Bone marrow (tissue), 2 donors: ENCODE measurements at places on chromosomes 11 and 22.

GRCh38 chr11:68821670-68822069 is 20.0 kb downstream of the CPT1A start:
- no peak for DNase-seq

DNA sequence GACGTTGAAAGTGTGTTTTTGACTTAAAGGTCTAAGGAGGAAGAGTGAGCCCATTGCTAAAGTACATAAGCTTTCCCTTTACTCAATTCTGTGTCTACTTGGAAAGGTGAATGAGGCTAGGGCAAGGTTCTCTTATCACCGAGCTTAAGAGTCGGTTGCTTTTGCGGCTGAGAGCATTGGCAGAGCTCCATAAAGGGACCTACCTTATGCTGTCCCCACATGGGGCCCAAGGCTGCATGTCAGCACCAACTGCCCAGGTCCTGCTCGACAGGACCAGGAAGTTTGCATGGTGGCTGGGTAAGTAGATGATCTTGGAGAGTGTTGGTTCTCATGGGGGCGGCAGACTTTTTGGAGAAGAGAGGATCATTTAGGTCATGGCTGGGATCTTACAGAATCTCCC is 91.2 kb downstream of the ZBTB16 start:
- no peak for DNase-seq

DNA sequence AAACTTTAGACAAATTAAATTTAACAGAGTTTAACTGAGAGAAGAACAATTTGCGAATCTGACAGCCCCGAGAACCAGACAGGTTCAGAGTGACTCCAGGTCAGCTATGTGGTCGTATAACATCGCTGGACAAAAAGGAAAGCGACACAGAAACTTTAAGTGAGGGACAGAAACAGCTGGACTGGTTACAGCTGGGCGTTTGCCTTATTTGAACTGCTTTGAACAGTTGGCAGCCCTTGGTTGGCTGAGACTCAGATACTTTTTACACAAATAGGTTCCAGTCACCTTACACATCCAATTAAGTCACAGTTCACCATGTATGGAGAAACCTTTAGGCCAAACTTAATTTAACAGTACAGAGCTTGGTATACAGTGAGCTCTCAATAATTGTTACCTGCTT is 436.9 kb downstream of the GUCY1A2 start:
- no peak for DNase-seq

DNA sequence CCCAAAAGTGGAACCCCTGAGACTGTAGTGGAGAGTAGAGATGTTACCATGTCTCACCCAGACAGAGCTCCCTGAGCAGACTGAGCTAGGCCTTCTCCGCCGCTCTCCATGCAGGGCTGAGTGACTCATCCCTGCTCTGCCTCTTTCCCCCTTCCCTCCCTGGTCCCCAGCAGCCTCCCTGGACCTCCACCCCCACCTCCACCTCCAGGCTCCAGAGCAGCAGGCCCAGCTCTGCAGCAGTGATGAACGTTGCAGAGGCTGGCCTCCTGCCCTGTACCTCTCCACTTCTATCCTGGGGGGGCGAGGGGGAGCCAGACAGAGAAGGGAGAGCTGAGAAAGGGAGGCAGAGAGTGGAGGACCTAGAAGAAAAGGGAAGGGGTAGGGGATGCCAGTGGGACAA is 19.3 kb upstream of the ARAP1 start:
- DNase-seq = no peak

- no peak for DNase-seq
Observed at GRCh38 chr22:23673826-23674690, 16.8 kb upstream of the RGL4 start.

- no peak for DNase-seq
Observed at GRCh38 chr11:17298302-17298701, 21.8 kb downstream of the NUCB2 start.

DNA sequence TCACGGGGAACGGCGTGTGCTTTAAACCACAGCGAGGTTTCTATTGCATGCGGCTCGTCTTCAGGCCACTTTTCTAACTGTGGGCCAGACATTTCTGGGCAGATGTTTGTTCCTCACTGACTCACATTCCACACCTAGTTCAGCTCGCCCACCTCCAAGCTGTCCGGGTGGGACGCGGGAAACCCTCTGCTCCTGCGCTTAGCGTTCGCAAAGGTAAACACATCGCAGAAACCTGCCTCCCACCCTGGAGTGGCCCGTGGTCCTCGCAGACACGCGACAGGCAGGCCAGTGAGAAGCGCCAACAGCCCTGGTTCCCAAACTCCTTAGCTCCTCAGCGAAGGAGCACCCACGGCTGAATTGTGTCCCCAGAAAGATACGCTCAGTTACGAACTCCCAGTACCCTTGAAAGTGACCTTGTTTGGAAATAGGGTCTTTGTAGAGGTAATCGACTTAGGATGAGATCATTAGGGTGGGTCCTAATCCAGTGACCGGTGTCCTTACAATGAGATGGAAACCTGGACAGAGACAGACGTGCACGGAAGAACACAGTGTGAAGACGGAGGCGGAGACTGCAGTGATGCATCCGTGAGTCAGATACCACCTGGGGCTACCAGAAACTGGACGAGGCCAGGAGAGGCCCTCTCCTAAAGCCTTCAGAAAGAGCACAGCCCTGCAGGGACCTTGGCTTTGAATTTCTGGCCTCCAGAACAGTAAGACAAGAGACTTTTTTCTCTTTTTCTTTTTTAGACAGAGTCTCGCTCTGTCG is 82.7 kb downstream of the CELSR1 start:
- no peak for DNase-seq

DNA sequence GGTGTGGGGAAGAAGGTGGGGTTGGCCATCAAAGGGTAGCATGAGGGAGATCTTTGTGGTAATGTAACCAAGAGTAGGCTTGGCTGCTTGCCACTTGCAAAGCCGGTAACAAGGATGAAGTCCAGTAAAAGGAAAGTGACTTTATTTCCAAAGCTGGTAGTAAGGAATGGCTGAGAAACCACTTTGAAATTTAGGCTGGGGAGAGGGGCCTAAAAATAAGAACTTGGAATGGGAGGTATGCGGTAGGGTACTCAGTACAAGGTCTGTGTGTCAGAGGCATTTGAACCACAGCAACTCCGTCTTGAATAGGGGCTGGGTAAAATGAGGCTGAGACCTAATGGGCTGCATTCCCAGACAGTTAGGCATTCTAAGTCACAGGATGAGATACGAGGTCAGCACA is 216.0 kb upstream of the ISX start:
- DNase-seq = no peak

DNA sequence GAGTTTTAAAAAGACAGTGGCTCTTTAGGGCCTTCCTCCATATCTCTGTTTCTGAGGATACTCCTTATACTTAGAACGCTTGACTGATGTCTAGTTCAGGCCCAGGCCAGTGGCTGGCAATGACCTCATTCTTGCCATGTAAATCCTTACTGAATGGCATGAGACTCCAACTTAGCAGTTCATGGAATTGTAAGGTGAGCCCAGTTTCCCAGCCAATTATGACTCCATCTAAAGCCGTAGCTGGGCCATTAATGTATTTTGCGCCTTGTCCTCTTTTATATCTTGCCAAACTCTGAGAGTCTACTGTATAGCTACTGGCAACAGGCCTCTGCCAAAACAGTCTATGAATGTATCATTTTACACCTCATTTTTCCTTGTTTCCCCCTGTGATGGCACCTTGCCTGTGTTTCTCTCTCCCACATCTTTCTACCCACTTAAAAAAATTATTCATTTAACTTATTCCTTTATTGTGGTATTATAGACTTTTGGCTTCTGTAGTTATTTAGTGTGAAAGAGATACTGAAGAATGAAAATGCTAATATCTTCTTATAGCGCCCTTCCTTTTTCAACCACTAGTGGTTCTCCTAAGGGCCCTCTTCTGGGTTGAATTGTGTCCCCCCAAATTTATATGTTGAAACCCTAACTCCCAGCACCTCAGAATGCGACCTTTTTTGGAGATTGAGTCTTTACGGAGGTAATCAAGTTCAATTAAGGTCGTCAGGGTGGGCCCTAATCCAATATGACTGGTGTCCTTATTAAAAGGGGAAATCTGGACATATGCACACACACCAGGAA is 67.4 kb downstream of the ZNRF3 start:
- DNase-seq = no peak

- DNase-seq = no peak
Observed at GRCh38 chr11:30635401-30635989, 49.3 kb upstream of the MPPED2 start.

DNA sequence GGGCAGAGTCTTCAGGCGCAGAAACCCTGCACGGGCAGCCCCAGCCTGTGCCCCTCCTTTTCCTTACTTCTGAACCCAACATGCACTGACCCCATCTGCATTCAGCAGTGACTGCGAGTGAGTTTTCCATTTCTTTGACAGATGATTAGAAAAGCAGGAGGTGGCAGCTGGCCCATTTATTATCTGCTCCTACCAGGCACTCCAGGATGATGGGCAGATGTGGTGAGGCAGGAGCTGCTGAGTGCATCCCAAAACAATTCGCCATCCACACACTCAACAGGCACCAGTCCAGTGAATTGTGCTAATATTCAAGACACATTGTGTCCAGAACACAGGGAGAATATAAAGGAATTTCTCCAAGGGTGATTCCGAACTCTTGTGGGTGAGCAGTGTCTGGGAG is 208.5 kb downstream of the TENM4 start:
- DNase-seq = no peak

- DNase-seq = no peak
Observed at GRCh38 chr11:99513368-99513767, 492.6 kb downstream of the CNTN5 start.

GRCh38 chr22:34913826-34914225 is 152.1 kb upstream of the ISX start:
- DNase-seq = no peak

GRCh38 chr22:38734421-38735100 is 21.2 kb downstream of the SUN2 start:
- no peak for DNase-seq

- DNase-seq = no peak
Observed at GRCh38 chr11:101127197-101127698, 2.4 kb downstream of the PGR start.

- DNase-seq = no peak
Observed at GRCh38 chr22:30351226-30351625, 5.5 kb downstream of the SF3A1 start.

- no peak for DNase-seq
Observed at GRCh38 chr11:11993839-11994238, 14.6 kb downstream of the DKK3 start.

DNA sequence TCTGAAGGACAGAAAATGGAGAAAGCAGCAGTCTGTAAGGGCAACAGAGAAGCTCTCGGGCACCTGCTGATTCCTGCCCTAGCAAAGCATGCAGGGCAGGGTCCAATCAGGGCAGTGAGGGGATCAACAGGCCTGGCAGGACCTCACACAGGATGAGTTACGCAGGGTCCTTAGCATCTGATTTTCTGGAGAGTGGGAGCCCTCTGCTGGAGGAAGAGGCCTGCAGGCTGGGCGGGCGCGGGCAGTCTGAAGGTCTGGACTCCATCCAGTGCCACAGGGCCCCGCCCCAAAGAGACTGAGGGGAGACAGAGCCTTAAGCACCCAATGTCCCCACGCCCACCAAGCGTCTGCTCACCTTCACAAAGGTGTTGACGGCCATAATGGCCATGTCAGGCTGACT is 28.9 kb downstream of the AP1B1 start:
- DNase-seq = no peak

DNA sequence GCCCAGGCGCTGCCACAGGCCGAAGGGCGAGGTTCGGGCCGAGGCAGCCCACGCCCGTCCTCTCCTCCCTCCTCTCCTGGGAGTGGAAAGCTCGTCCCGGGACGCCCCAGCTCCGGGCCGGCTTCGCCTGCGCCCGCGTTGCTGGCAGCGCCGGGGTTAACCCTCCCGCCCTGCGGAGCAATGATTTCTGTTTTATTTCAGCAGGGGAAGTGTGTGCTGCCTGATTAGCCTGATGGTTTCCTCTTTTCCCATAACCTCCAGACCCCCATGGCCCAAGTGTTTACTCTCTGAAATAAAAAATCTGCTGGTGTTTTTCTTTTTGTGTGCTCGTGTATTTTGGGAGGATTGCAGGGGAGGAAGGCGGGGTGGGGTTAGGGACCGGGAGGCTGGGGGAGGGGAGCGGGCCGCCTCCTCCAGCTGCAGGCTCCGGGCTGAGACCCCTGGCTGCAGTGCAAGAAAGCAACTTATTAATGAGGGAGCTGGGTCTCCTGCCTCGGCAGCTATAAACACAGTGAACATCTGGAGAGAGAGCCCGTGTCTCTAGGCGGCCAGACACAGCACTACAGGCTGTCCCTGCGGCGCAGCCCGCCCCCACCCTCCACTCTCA is 38.6 kb downstream of the ETS1 start:
- DNase-seq = peak; percentile 96

GRCh38 chr11:116777056-116777455 is 4.3 kb upstream of the BUD13 start:
- no peak for DNase-seq
